ENCODE measurements at places on chromosomes 12 and 14.

- DNase-seq: no peak
Measured at GRCh38 chr12:3044141-3044630, 33.0 kb upstream of the TSPAN9 start.

DNA sequence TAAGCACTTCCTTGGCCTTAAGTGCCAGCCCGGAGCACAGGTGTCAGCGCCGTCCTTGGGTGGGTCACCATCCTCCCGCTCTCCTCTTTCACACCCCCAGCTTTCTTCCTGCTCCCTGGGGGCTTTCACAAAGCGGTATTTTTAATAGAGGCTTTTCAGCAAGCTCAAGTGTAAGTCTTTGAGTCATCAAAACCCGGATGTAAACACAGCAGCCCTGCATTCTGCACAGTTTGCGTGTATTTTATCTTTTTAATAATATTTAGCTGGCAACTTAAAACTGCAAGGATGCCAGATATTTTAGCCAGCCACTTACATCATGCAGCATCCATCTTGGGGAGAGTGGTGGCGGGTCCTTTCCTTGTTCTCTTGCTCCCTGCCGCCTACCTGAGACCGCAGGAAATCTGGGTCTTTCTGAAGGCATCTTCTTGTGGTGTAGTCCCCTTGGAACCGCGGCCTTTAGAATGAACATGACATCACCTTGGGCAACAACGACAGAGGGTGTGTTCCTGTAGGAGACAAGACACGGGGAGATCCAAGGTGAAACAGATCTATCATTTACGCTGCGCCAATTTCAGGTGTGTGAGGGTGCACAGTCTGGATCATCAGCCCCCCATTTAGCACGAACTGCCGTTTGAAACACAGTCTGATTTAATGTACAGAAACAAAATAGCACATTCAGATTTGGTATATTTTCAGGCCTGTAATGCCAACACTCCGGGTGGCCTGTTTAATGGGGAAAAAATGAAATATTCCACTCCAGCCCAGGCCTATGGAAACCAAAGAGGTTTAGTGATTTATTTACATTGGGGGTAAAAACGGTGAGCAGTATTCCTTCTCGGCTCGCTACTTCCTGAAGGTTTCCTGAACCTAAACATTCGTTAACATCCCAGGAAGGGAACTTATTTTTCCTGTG lies 12.5 kb upstream of the IRF2BPL start:
- DNase-seq: no peak

DNA sequence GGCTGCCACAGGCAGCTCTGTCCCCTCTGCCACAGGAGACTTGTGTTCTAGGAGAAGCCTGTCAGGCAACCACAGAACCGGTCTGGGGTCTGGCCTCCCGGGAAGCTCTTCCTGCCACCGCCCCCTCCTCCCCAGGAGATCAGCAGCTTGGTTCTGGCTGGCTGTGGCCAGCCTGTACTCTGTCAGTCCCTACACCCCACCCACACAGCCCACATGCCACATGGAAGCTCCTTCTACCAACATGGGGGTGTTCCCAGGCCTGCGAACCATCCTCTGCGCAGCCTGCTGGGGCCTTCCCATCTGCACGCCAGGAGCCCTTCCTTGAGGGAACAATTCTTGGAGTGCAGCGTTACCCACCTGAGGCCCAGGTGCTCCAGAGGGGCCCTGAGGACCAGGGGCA lies 16.8 kb downstream of the TMEM106C start:
- no peak for DNase-seq

GRCh38 chr12:6773590-6774351 lies 1.5 kb downstream of the LAG3 start:
- no peak for DNase-seq

GRCh38 chr14:30035361-30035760 lies 107.7 kb upstream of the PRKD1 start:
- no peak for DNase-seq

DNA sequence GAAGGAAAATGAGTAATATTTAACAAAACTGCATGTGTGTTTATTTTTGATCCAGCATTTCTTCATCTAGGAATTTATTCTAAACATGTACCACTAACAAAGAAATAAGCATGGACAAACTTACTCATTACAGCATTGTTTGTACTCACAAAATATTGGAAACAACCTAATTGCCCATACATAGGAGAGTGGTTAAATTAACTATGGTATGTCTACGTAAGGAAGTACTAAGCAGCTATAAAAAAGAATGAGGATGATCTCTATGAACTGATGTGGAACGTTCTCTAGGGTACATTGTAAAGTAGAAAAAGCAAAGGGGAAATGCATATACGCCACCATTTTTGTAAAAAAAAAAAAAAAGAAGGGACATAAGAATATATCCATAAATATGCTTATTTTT lies 17.4 kb upstream of the TAS2R42 start:
- DNase-seq: no peak

DNA sequence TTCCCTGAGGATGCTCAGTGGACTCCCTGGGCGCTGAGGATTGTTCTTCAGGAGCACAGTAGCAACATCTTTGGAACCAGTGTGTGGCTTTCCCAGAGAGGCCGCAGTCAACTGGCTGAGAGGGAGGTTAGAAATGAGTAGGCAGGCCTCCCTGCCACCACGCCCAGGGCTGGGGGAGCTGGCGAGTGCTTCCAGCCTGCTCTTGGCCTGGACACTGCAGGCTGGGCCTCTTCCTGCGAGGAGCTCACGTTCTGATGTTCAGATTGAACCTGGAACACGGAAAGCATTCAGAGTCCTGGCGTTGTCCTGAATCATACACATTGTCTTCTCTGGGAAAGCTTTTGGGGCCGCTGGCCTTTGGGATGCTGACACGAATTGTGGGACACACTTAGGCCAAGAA lies 15.6 kb downstream of the TSPAN9 start:
- DNase-seq: no peak

DNA sequence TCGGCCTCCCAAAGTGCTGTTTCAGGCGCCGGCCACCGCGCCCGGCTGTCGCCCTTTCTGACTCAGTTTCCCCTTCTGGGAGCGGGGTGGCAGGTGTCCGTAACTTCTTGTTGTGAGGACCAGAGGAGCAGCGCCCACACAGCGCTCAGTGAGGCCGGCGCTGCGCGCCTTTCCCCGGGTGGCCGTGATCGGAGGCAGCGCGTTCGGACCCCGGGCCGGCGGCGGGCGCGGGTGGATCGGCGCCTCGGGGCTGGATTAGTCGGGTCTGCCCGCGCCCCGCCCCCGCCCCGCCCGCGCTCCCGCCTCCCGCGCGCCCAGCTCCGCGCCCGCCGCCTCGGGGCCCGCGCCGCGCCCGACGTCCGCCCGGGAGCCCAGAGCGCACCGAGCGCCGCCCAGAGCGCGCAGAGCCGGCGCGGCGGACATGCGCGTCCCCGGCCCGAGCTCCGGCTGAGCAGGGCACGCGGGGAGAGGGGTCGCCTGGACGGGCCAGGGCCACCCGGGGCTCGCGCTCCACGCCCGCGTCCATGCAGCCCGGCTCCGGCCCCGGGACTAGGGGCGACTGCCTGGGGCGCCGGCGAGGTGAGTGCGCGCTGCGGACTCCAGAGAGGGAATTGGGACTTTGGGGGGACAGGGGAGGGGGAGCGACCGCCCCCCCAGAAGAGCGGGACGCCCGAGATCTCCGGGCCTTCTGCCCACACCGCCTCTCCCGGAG lies 50.6 kb downstream of the LRCOL1 start:
- no peak for DNase-seq

DNA sequence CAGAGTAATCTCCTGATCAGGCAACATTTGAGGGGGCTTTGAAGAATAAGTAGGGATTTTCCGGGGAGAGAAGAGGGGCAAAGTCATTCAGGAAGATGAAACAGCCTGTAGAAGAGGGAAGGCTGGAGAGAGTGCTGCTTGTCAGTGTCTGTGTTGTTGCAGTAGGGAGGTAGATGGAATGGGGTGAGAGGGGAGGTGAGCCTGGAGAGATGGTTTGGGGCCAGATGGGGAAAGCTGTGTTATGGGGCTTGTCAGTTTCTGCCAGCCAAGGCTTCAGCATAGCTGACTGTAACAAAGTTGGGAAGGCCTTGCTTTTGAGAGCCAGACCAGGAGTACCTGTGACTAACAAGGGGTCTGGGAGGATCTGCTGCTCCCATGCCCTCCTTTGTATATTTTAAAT lies 18.0 kb downstream of the BICD1 start:
- no peak for DNase-seq

DNA sequence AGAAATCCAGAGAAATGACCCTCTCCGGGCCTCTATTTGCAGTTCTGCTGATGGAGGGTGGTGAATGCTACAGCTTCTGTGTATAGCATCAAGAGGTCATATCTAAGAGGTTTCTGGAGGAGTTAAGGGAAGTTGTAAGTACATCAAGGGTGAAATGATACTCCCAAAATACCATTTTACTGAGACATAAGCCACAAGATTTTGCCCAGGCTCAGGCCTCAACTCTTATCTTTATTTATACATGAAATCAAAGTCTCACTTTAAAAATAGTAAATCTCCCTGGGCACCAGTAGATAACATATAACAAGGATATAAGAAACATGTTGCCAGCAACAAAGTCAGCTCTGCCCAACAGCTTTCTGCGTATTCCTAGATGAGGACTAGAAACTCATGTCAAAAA lies 40.4 kb downstream of the NIN start:
- no peak for DNase-seq

DNA sequence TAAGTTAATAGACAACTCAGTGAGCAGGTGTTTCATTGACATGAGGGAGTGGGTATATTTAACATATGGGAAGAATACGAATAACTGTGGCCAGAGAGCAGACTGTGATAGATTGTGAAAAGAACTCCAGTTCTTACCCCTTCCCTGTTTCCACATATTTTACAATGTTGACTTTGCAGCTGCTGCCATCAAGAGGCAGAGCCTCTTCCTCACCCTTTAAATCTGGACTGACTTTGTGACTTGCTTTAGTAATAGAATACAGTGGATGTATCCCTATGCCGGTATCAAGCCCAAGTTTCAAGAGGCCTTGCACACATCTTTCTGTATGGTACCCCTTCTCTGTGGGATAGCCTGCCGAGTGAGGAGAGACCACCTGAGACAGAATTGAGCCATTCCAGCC lies 356.7 kb downstream of the ETNK1 start:
- no peak for DNase-seq

GRCh38 chr14:84532016-84532415 lies 997.9 kb upstream of the FLRT2 start:
- DNase-seq: no peak

GRCh38 chr12:24739106-24739779 lies 209.7 kb downstream of the BCAT1 start:
- DNase-seq: no peak

DNA sequence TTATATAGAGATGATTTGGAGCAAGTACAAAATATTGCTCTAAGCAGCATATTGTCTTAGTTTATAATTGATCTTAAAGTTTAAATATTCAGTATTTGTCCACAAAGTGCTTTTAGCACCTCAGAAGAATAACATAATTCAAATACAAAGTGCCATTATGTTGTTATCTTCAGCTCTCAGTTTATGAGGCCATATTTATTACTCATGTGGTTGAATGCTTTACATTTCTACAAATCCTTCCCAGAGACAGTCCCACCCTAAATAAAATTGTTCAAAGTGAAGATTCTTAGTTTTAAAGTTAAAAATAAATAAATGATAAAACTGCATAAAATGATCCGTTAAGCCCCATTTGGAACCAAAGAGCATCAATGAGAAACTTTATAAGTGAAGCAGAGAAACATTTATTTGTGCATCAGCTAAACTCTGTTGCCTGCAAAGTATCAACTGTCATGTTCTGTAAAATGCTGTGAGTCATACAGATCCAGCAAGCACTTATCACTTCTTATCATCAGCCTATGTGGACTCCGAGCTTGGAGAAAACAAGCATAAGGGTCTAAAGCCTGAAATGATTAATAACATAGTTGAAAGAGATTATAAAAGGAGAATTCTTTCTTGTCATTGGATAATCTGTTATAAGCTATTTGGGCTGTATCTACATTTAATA lies 218.9 kb downstream of the ADAMTS20 start:
- no peak for DNase-seq

Measured in effector memory CD8-positive, alpha-beta T cell (primary cell).